ENCODE measurements at places on chromosomes 13 and 19. TPM values are rescaled to one million over a fixed set of nuclear protein-coding genes. Genes with fewer than 3 reads are reported as not detected.

The CACNG7 gene
- total RNA-seq: not detected

The TNFSF11 gene
- not detected for total RNA-seq

The F10 gene
- 2.4 TPM for total RNA-seq

The FAM124A gene
- total RNA-seq: 1.1 TPM

GRCh38 chr19:31821346-31821745 is 472.1 kb upstream of the TSHZ3 start:
- DNase-seq: no peak

DNA sequence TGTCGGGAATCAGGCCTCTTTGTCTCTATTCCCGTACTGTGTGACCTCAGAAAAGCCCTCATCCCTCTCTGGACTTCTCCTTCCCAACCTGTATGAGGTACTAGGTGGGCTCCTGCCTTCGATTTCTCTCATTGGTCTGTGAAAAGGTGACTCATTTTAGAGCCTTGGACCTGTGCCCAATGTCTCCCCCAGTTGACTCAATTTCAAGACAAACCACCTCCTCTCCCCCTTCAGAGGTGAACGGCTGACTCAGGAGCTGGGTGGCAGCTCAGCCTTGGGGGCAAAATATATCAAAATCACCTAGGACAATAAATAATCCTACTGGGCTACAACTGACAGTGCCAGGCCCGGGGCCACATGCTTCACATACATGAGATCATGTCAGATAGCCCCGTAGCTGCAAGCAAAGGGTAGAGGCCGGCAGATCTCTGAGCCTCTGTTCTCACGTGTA is 630 bp downstream of the COQ8B start:
- DNase-seq: no peak

GRCh38 chr19:6141217-6141616 is 5.8 kb downstream of the ACSBG2 start:
- DNase-seq: no peak

- no peak for DNase-seq
Observed at GRCh38 chr13:46687810-46688209, 109.2 kb downstream of the ESD start.

- DNase-seq: no peak
Observed at GRCh38 chr19:20359933-20360720, 193.1 kb downstream of the ZNF486 start.

GRCh38 chr19:46659151-46660007 is 1.6 kb downstream of the DACT3 start:
- DNase-seq: no peak

DNA sequence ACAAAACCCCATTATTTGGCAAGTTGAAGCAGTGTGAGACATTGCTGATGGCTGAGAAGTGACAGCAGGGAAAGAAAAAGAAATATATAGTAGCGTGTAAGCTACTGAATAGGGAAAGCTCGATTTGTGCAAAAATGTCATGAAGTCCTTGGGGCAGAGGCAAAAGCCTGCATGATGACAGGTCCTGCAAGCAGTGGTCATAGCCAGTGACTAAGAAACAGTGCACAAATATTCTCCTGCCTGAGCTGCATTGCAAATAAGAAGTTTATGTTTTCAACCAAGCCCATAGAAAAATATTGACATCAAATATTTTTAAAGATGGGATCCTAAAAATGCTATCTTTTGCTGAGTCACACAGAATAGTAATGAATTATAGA is 270.0 kb downstream of the SLITRK6 start:
- DNase-seq: no peak

- no peak for DNase-seq
Observed at GRCh38 chr19:53664152-53664551, 32.4 kb downstream of the DPRX start.

GRCh38 chr13:36559375-36559774 is 114.4 kb upstream of the SERTM1 start:
- DNase-seq: no peak

DNA sequence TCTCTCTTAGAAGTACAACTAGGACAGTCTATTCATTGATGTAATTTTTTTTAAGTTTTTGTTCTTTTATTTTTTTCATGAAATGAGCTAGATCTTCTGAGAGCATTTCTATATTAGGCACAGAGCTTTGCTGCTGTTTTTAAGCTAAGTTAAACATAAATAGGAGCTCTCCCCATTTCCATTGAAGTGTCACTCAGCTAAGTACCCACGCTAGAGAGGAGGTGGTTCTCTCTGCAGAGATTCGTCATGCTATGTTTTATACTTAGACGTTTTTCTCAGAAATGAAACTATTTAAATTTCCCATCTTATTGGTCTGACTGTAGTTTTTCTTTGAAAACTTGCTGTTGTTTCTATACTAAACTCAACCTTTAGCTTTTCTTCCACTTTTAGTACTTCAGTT is 271.5 kb downstream of the PCDH9 start:
- DNase-seq: no peak

All from esophagus squamous epithelium (tissue), 5 donors.